ENCODE measurements at places on chromosomes 5 and 9. TPM values are rescaled to one million over a fixed set of nuclear protein-coding genes. Genes with fewer than 3 reads are reported as not detected.

DNA sequence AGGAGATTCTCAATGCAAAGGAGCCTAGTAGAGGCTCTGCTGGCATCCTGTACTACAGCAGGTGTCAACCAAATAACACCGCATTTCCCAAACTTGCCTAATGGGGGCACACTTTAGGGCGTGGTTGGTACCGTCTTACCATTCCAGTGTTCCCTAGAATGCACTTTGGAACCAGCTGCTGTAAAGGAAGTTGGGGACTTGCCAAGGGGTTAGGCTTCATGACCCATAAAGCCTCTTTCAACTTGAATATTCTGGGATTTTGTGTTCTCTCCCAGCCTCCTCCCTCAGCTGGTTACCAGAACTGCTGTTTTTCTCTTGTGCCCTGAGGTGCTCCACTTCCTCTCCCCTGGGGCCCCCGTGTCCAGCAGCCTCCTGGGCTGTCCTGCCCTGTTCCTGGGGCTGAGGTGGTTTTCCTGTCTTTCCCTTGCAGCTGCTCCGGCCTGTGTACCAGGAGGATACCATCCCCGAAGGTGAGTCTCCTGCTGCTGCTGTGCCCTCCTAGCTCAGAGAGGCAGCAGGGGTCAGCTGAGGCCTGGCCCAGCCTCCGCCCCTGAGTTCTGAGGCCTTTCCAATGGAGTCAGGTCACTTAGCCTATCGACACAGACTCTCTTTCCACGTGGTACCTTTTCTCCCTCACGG lies 44.7 kb downstream of the RGS3 start:
- DNase-seq = no peak

DNA sequence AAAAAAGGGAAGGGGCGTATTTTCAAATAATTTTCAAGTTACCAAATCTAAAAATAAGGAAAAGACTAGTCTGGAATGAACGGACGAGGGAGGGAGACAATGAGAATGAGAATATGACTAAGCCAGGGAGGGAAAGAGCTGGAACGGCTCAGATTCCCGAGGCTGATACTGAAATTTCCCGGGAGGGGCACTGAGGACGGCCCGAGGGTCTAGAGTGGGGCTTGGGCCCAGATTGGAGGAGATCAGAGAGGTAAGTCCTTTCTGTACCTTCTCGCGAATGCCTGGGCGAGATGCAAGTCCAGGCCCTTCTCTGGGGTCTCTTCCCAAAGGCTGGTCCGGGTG lies 3.4 kb upstream of the CCIN start:
- DNase-seq = no peak

DNA sequence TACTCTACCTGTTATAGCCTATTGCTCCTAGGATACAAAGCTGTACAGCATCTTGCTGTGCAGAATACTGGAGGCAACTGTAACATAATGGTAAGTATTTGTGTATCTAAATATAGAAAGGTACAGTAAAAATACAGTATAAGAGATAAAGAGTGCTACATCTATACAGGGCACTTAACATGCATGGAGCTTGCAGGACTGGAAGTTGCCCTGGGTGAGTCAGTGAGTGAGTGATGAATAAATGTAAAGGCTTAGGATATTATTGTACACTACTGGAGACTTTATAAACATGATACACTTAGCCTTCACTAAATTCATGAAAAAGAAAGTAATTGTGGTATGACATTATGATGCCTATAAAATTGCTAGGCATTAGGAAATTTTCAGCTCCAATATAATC lies 65.5 kb upstream of the OSMR start:
- no peak for DNase-seq

GRCh38 chr5:151212406-151212798 lies 11.5 kb downstream of the CCDC69 start:
- DNase-seq = peak; percentile 58

Gene INSYN2B
- not detected for total RNA-seq

Measured in OCI-LY7 (cell line).